Smooth muscle cell of the umbilical artery (primary cell): ENCODE measurements at places on chromosomes 12 and 14. TPM values are rescaled to one million over a fixed set of nuclear protein-coding genes. Genes with fewer than 3 reads are reported as not detected.

DNAJC22 gene
- 0.83 and 1.2 TPM in 2 replicates for total RNA-seq

CDKL1 gene
- 4.1 and 7.4 TPM in 2 replicates for total RNA-seq

NTN4 gene
- 0.59 and 2.1 TPM in 2 replicates for total RNA-seq

KRT79 gene
- total RNA-seq: not detected in 2 replicates

DLGAP5 gene
- total RNA-seq: 3.3 and 23.8 TPM in 2 replicates

SIX4 gene
- 5.3 and 12.3 TPM in 2 replicates for total RNA-seq

KRT86 gene
- 0.09 TPM in 1 of 2 replicates, not detected in the other for total RNA-seq

APOF gene
- not detected in 2 replicates for total RNA-seq

TWF1 gene
- total RNA-seq: 164 and 207 TPM in 2 replicates

HOXC10 gene
- total RNA-seq: 6.2 and 10.7 TPM in 2 replicates
